Daoy (cell line): ENCODE measurements at places on chromosomes 4 and X. TPM values are rescaled to one million over a fixed set of nuclear protein-coding genes. Genes with fewer than 3 reads are reported as not detected.

EDA2R gene
- total RNA-seq: 0.40 TPM in 1 of 2 replicates, not detected in the other

SHOX gene
- total RNA-seq: not detected in 2 replicates

F9 gene
- total RNA-seq: not detected in 2 replicates

C4orf50 gene
- total RNA-seq: not detected in 2 replicates

ADAM29 gene
- total RNA-seq: not detected in 2 replicates

FGFBP2 gene
- not detected in 2 replicates for total RNA-seq

SHROOM3 gene
- total RNA-seq: 8.2 and 10.2 TPM in 2 replicates

PNMA5 gene
- not detected in 2 replicates for total RNA-seq

NMU gene
- 5.1 and 9.3 TPM in 2 replicates for total RNA-seq

CCKAR gene
- total RNA-seq: 2.9 and 4.1 TPM in 2 replicates

RAB41 gene
- not detected in 2 replicates for total RNA-seq

SLC9B1 gene
- not detected in 2 replicates for total RNA-seq
